Fibroblast of pulmonary artery (primary cell): ENCODE measurements at places on chromosomes 4 and X.

DNA sequence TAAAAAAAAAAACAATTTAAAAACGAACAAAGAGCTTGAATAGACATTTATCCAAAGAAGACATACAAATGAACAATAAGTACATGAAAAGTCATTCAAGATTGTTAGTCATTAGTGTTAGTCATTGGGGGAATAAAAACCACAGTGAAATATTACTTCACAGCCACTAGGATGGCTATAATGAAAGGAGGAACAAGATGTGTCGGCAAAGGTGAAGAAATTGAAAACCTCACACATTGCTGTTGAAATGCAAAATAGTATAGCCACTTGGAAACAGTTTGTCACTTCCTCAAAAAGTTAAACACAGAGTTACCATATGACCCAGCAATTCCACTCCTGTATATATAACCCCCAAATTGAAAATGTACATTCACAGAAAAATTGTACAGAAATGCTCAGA is 45.2 kb upstream of the SLC39A8 start:
- DNase-seq: peak; percentile 44

DNA sequence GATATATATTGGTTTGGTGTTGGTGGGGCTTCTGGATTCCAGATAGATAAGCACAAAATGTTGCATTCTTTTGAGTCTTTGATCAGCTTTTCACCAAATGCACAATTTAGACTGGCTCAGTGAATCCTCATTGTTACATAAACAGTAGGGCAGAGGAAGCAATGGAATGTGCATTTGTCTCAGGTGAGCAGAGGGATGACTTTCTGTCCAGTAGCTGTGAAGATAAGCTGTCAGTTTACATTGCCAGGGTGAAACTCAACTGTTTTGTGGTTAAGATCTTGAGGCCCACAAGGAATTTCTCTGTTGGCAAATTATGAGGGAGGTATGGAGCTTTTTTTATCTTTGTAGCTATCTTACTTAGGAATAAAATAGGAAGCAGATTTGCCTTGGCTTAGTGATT is 168.0 kb downstream of the GALNTL6 start:
- no peak for DNase-seq

DNA sequence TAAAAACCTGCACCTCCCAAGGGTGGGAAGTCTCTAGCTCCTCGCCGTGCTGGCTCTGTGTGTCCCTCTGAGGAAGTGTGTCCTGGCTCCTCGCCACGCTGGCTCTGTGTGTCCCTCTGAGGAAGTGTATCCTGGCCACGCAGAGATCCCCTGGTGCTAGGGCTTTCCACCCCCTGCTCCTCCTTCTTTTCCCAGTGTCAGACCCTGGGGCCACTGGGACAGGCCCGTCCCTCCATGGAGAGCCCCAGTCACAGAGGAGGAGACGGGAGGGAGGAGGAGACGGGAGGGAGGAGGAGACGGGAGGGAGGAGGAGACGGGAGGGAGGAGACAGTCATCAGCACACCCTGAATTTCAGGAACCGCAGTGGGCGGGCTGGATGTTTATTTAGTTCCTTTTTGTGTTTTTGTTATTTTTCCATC is 53.8 kb upstream of the HGFAC start:
- peak; percentile 21 for DNase-seq

- DNase-seq: no peak
These were observed 9.7 kb downstream of the SMIM20 start for GRCh38 chr4:25923745-25924144.

- peak; percentile 22 for DNase-seq
These were observed 101.4 kb downstream of the PPARGC1A start for GRCh38 chr4:23788460-23788859.
